HEK293T (cell line): ENCODE measurements at places on chromosomes 13 and 19.

DNA sequence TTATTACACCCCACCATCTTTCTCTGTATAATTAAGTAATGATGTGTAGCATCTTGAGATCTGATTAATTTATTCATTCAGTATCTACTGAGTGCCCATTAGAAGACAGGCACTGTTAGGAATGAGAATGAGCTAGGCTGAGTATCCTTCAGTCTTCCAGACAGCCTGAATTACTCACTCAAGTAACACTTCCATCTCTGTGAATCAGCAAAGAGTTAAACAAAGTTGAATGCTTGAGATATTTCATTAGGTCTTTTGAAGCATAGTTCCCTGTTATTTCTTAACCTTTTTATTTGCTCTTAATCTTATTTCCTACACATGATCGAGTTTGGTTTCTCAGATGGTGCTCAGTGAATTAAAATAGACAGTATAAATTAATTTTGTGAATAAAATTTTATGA, 413.7 kb downstream of the DCT start:
- no peak for DNase-seq

DNA sequence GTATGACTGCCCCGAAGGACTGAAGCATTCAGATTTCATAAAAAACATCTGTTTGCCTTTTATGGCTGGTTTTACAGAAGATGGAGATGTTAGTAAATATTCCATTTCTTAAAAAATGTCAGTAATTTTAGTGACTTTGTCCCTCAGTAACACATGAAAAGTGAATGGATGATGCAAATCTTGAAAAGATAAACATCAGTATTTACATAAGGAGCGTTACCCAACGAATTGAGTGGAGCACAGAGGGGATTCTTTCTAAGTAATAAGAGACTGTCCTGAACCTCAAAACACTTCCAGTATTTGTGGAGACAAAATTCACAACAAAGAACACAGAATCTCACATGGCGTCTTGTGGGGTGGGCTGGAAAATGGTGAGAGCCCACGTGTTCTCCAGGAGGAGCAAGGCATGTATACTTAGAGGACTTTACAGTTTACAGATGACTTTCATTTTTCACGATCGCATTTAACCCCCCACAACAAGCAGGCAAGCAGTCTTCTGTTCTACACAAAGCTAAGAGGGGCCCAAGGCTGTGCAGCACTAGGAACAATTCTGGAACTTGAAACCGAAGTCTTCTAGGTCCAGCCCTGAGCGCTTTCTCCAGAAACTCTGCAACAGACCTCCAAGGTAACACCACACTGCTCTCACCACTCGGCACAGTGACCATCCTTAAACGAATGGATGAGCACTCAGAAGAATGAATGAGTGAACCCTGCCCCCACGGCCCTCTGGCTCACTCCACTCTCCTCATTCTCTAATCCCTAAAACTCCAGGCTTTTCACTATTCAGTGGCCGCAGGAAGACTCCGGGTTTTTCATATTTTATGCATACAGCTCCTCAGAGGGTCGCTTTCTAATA, 709.8 kb downstream of the UQCRFS1 start:
- no peak for DNase-seq

DNA sequence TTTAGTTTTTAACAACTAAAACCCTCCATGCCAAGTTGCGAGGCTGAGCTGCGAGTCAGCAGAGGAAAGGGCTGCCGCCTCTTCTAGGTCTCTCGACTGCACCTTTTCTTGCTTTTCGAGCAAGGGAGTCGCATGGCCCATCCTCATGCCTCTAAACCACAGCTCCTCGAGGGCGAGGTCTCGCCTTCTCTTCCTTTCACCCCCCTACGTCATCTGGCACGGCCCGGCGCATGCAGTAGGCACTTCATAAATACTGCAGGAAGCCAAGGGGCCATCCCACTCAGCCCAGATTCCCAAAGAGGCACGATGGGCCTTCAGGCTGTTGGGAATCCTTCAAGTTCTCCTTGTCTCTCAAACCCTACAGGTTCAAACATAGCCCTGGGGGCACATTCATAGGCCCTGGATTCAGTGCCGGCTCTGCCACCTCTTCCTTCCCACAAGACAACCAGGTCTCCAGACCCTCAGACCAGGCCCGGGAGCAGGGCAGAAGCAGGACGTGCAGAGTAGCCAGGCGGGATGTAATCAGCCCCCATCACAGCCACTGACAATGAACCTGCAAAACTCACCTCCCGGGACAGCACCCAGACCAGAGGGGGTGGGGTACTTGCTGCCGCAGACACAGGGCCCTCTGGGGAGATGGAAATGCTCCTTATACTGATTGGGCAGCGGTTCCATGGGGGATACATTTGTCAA, 41.7 kb downstream of the GGACT start:
- DNase-seq: no peak

- no peak for DNase-seq
Observed at GRCh38 chr13:39481491-39481890, 121.5 kb downstream of the LHFPL6 start.

- DNase-seq: no peak
Observed at GRCh38 chr13:41546372-41547190, 89.2 kb downstream of the RGCC start.

DNA sequence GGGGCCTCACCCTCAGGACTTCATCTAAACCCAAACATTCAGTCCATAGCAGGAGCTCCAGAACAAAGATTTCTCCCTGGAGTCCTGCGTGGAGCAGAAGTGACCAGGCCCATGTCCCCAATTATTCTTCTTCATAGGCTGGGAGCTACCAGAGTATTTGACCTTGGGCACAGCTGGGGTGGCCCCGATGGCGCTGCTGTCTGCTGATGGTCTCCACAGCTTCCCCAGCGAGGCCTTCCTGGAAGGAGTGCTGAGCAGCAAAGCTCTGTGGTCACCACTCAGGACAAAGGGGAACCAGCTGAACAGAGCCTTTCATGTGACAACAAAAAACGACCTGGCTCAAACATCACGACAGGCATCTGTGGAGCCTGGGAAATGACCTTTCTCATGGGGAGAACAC, 62.7 kb upstream of the ARGLU1 start:
- DNase-seq: no peak

DNA sequence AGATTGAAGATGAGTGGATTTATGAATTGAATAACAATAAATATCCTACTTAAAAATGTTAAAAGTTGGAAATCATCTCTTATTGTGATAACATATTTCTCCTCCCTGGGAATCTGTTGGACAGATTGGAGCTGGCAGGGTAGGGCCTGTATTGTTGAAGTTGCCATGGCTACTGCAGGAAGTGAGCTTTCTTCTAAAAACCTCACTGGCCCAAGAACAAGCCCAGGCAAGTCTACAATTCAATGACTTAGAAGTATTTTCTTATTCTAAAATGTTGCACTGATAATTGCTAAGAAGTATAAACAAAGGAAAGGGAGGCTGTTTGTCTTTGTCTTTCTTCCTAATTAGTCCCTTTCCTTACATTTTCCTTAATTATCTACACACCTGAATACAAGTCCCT, 112.1 kb downstream of the DLEU7 start:
- no peak for DNase-seq
